ENCODE measurements at places on chromosomes 3 and 15.

GRCh38 chr3:14440531-14441239, 38.3 kb downstream of the SLC6A6 start:
- no peak for DNase-seq

GRCh38 chr3:11300970-11301369, 28.8 kb downstream of the ATG7 start:
- DNase-seq: no peak

- no peak for DNase-seq
Observed at GRCh38 chr3:99938270-99938911, 120.7 kb downstream of the CMSS1 start.

DNA sequence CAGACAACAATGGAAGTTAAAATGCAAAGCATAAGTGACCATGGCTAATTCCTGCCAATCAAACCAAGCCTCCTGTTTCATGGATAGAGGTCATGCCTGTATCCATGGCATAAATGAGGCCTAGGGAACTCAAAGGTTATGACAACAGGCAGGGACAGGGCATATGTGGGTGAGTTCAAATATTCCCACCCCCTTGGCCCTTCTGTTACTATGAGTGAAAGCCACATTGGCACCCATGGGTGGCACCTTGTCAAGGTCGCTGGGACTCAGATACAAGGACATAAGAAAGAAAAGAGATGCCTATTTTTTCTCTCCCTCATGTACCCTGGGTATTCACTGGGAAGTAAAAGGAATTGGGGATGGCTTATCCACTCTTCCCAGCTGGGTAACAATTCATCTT, 25.3 kb upstream of the TMEM45A start:
- no peak for DNase-seq

GRCh38 chr15:83734487-83734886, 80.6 kb downstream of the ADAMTSL3 start:
- no peak for DNase-seq

- DNase-seq: no peak
Observed at GRCh38 chr15:59918994-59919951, 84.8 kb upstream of the FOXB1 start.

GRCh38 chr3:3927965-3928364, 128.7 kb downstream of the LRRN1 start:
- DNase-seq: no peak
